ENCODE measurements at places on chromosomes 13 and 19.

- no peak for DNase-seq
Measured at GRCh38 chr13:43963726-43964125, 84.0 kb downstream of the LACC1 start.

DNA sequence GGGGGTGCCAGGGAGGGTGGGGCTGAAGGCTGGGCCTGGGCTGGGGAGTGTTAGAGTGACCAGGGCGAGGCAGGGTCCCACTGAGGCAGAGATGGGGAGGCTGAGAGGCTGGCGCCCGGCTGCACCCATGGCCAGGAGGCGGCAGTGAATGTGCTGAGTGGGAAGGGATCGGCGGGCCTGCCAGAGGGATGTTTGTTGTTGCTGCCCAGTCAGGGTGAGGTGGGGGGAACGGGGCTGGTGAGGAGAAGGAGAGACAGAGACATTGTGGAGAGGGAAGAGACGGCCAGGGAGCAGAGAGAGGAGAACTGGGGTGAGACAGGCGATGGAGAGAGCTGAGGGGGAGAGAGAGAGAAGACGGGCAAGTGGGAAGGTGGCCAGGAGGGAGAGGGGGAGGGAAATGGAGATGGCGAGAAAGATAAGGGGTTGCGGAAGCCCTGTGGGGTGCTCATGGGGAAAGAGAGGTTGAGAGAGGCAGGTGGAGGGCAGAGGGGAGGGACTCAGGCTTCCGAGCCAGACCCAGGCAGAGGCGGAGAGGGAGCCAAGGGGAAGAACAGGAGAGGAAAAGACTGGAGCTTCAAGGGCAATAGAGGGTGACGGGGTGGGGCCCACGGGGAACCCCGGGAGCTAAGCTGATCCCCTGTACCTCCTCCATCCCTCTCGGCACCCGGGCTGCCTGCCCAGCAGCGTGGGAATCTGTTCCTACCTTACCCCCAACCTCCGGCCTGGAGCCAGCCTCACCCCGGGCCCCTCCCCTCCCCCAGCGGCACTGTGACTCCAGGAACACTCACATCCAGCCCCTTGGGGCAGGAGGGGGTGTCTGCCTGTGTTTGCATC is 690 bp upstream of the B3GNT8 start:
- peak; percentile 20 for DNase-seq

DNA sequence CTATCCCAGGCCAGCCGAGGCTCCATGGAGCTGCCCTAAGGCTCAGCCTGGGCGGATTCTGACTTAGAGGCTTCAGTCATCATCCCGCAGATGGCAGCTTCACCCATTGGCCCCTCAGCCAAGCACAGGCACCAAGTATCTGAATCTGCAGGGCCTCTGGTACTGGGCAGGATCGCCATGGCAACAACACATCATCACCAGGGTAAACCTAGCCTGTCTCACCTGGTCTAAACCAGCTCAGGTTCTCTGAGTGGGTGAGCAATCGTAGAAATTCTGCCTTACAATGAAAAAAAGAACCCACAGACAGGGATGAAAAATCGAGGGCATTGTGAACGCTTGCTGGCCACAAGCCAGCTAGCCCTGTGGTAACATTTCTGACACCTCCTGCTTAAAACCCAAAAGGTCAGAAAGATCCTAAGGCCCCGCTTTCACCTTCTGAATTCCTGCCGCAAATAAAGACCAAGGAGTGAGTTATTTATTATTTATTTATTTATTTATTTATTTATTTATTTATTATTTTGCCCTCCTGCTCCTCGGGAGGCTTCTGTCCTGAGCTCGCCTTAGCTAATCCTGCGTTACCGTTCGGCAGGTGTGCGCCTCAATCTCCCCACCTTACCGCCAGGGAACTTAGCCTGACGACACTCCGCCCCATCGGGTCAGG is 12.0 kb upstream of the CEACAM21 start:
- no peak for DNase-seq

DNA sequence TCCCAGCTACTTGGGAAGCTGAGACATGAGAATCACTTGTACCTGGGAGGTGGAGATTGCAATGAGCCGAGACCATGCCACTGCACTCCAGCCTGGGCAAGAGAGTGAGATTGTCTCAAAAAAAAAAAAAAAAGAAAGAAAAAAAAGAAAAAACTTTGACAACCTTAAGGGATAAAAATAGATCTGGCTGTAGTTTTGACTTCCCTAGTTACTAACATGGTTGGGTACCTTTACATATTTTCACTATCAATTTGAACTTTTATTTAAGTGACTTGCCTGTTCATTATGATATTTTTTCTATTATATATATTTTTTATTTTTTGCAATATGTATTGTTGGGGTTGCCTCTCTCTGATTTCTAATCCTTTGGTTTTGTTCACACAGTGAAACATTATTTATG is 8.4 kb upstream of the ZNF235 start:
- DNase-seq: no peak

- no peak for DNase-seq
Measured at GRCh38 chr13:95714142-95714832, 37.3 kb downstream of the DNAJC3 start.

DNA sequence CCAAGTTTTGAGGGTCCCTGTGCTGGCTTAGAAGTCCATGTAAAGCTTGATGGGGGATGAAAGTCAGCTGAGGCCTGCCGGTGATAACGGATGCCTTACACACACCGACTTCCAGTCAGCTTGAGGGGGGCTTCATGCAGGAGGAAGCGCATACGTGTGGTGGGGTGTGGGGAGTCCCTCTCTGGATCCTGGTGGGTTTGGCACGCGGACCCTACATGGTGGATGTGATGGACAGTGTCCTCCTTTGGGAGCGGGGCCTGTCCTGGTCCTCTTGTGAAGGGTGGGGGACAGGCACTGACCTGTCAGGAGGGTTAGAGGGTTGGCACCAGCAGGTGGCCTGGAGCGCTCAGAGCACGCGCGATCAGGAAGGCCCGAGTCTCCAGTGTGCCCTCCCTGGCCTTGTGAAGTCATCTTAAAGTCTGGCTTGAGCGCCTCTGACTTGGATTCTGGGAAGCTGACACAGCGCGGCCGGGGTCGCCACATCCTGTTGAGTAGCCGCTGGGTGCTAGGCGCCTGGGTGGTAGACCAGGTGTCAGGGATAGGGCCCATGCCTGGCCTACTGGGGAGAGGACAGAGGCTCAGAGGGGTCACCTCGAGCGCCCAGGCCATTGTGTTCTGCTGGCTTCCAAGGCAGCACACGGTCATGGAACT is 2.9 kb downstream of the DAZAP1 start:
- no peak for DNase-seq

- peak; percentile 86 for DNase-seq
Measured at GRCh38 chr19:48970923-48971395, 5.8 kb downstream of the FTL start.

DNA sequence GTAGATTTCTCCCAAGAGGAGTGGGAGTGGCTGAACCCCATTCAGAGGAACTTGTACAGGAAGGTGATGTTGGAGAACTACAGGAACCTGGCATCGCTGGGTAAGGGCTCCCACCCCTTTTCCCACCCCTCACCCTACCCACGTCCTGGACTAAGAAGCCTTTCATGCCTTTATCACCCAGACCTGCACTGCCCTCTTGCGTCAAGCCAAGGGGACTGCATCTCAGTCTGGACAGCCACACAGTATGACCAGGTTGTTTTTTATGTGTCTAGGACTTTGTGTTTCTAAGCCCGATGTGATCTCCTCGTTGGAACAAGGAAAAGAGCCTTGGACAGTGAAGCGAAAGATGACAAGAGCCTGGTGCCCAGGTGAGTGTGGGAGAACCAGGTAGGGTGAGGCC is 8.8 kb downstream of the ZFP28 start:
- DNase-seq: no peak

DNA sequence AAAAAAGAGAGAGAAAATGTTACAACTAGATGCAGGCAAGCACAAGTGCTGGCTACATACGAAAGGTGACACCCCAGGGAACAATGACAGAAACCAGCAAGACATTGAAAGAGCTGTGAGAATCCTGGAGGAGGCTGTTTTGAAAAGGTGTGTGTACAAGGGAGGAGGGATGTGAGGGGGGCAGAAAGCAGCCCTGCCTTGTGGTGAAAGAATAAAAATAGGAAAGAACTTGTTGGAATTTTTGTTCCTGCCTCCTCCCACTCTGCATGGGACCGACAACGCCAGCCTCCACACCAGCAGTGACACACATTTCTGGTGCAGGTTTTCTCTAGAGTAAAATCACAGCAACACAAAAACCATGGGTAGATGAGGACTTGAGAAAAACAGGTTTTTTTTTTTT is 1258.6 kb downstream of the PCDH9 start:
- no peak for DNase-seq

- DNase-seq: no peak
Measured at GRCh38 chr13:31733647-31734046, 5.7 kb upstream of the RXFP2 start.

DNA sequence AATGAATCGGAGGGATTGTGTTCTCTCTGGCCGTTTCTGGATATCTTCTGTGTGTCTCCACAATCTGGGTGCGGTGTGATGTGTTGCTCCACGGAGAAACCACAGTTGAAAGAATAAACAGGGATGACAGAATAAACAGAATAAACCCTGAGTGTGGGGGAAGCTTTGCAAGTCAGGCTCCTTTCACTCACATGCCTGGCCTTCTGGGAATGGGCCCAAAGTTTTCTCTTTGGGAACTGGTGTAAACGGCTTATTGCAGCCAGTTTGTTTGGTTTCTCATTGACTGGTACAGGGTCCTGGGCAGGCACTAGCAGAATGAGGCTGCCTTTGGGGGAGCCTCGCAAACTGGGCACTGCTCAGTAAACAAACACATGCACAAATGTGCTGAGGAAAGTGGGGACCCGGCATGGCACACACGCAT is 324.7 kb downstream of the DLEU7 start:
- DNase-seq: no peak

- no peak for DNase-seq
Measured at GRCh38 chr13:30038884-30039283, 188.5 kb upstream of the UBL3 start.

GRCh38 chr19:6761053-6761676 is 6.1 kb downstream of the SH2D3A start:
- DNase-seq: no peak

DNA sequence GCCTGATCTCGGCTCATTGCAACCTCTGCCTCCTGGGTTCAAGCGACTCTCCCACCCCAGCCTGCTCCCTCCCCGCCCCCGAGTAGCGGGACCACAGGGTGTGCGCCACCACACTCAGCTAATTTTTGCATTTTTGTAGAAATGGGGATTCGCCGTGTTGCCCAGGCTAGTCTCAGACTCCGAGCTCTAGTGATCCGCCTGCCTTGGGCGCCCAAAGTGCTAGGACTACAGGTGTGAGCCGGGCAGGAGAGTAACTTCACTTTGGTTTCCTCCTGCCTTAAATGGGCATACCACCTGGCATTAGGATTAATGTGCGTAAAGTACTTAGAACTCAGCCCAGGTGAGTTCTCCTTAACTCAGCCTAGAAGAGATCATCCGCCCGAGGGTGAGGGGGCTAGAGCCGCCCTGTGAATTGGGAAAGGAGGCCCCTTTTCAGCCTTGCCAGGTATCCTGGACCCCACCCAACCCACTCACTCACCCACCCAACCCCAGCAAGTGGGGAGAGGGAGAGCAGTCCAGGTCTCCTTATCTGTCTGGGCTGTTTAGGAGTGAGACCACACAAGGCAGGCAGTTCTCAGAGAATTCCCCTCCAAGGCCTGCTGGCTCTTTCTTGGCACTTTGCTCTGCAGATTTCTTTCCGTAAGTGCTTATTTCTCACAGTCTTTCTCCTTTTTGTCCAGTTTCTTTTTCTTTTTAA is 1.2 kb upstream of the ZFP36 start:
- no peak for DNase-seq

DNA sequence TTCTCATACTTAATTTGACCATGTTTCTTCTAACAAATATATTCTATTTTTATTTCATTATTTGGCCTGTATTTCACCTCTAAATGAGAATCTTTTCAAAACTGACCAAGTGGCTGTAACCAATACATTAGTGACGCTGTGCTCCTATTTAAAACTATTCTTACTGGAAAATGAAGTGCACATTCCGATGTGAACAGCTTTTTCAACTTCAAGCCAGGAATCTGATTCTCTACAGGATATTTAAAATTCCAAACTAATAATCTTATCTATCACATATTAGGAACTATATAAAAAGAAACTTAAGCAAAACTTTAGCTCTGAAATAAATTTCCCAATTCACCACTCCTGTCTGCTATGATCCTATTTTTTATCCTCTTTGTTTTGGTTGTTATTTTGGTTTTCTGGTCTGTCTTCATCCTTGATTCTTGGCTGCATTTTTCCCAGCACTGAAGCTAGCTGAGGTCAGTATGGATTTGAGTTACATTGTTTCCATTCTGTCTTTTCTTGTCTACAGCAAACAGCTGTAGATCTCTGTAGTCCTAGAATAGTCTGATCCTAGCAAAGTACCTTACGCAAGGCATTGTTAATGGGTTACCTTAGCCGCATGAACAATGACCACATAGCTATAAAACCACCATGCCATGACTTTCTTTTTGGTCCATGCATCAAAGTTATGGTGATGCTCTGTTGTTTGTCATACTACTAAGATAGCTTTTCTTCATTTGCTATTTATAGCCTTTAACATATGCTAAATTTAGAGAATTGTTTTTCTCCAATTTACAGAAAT is 748.6 kb upstream of the SPRY2 start:
- DNase-seq: no peak

GRCh38 chr13:73248711-73249580 is 190.1 kb downstream of the KLF5 start:
- no peak for DNase-seq

- DNase-seq: no peak
Measured at GRCh38 chr13:87923753-87924152, 252.6 kb downstream of the SLITRK5 start.

GRCh38 chr13:110912651-110913051 is 2.2 kb downstream of the ANKRD10 start:
- no peak for DNase-seq

DNA sequence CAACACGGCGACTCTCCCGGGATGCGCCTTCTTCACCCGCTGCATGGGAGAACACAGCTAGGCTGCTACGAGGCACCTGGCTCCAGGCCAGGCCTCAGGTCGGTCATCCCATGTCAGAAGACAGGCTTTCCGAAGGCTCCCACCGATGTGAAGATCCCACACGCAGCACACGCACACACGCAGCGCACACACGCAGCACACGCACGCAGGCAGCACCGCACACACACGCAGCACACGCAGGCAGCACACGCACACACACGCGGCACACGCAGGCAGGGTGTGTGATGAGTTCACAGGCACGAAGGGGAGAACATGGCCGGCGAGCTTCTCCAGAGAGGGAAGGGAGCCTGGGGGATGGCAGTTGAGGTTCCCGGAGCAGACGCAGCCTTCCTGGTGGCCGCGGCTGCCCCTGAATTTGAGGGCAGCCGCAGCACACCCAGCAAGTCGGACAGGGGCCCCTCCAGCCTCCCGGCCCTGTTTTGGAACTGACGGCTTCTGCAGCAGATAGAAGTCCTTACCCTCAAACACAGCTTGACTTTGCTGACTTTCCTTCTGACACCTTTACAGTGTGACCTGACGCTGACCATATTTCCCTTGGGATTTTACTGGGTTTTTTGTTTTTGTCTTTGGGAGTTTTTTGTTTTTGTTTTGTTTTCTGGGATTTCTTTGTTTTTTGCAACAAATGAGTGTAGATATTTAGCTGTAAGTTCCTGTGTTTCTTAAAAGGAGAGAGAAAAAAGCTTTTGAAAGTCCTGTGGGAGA is 55.9 kb downstream of the RASA3 start:
- DNase-seq: no peak

Data from Peyer's patch (tissue), 4 donors.